ENCODE measurements at places on chromosomes 12 and 14. TPM values are rescaled to one million over a fixed set of nuclear protein-coding genes. Genes with fewer than 3 reads are reported as not detected.

- no peak for DNase-seq
Measured at GRCh38 chr14:26959972-26960660, 362.3 kb upstream of the NOVA1 start.

DNA sequence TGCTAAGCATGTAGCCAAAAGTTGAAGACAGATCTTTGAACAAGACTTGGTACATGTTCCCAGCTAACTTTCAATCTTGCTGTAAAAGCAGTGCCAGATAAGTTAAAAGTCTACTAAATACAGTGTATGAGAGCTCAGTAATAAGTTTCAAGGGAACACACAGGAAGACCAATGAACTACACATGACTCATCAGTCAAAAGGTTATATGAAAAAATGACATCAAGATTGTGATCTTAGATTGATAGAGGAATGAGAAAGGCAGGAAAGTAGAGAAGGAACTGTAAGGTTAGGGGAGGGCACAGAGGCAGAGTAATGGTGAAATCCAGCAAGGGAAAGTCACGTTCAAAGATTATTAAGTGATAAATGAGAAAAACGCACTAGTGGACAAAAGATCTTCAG is 249.9 kb upstream of the FLRT2 start:
- DNase-seq = no peak

GRCh38 chr14:61193476-61193875 is 87.7 kb downstream of the TMEM30B start:
- no peak for DNase-seq

DNA sequence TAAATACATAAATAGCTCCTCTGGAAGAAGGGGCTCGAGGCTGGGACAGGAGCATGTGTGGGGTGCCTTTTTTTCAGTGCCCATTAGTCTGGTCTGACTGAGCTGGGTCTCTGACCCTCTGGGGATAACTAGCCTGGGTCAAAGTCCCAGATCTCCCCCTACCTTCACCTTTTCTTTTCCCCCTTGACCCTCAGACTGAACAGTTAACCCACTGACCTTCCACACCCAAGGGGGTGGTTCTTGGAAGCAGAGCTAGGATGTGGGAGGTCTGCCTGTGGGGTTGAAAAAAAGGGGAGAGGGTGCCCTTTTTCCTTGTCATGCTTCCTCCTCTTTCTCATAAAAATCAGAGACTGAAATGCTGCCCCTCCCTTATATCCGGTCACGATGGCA is 925 bp upstream of the GLI1 start:
- no peak for DNase-seq

DNA sequence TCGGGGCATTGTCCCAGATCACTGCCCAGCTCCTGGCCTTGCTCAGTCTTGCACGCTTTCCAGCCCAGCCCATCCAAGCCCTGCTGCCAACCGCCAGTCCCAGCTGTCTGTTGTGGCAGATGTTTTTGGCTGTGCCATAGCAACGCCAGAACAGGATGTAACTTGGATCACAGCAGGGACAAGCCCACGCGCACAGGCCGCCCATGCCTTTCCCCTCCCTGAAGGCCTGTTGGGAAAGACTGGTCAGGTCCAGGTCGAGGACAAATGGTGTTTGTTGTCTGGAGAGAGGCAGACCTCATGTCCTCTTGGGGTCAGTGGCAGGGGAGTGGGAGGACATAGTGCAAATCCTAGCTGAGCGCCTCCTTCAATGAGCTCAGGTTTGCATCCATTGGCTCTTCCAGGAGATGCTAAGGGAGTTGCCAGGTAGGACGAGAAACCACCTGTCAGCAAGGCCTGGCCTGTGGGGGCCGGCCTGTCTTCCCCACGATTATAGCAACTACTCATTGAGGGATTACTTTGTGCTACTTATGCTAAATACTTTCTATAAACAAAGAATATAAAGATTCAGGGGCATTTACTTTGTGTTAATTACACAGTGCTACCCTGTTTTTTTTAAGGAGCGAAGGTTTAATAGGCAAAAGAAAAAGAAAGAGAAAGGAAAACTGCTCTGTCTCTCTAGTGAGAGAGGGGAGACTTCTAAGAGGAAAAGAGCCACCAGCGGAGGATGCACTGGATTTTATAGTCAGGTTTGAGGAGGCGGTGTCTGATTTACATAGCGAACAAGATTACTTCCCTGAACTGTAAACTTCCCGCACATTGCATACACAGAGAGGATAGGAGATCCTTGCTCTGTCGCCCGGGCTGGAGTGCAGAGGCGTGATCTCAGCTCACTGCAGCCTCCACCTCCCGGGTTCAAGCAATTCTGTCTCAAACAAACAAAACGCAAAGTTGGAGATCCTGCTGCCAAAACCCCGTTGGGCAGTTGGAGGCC is 42.8 kb upstream of the CORO1C start:
- no peak for DNase-seq

Gene CLEC14A
- not detected for total RNA-seq

Gene CAPZA3
- not detected for total RNA-seq

GRCh38 chr12:75585330-75585729 is 73.9 kb upstream of the KRR1 start:
- DNase-seq = no peak

Gene ZNF10
- total RNA-seq = 6.3 TPM

Gene FAM222A
- 0.52 TPM for total RNA-seq

DNA sequence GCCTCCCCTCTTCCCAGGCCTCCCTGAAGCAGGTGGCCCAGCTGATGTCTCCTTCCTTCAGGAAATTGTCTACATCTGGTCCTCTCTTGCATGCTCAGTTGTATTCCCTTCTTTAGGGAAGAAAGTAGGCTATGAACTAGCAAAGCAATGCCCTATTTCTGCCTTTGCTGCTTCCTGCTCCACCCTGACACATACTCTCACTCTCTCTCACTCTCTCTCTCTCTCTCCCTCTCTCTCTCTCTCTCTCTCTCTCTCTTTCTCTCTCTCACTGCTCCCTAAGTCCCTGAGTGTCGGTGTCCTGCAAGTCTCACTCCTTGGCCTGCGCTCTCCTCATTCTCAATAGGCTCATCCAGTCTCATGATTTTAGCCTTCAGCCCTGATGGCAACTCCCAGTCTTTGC is 19.4 kb upstream of the PARP11 start:
- DNase-seq = no peak

GRCh38 chr12:49698619-49699545 is 8.3 kb downstream of the FMNL3 start:
- peak; percentile 34 for DNase-seq

GRCh38 chr12:96359328-96359727 is 40.9 kb downstream of the CDK17 start:
- no peak for DNase-seq

Gene DIO2
- total RNA-seq = not detected

Gene RERG
- 0.17 TPM for total RNA-seq

- no peak for DNase-seq
Measured at GRCh38 chr14:54189748-54190354, 207.0 kb upstream of the CDKN3 start.

Gene ARMH4
- total RNA-seq = not detected

DNA sequence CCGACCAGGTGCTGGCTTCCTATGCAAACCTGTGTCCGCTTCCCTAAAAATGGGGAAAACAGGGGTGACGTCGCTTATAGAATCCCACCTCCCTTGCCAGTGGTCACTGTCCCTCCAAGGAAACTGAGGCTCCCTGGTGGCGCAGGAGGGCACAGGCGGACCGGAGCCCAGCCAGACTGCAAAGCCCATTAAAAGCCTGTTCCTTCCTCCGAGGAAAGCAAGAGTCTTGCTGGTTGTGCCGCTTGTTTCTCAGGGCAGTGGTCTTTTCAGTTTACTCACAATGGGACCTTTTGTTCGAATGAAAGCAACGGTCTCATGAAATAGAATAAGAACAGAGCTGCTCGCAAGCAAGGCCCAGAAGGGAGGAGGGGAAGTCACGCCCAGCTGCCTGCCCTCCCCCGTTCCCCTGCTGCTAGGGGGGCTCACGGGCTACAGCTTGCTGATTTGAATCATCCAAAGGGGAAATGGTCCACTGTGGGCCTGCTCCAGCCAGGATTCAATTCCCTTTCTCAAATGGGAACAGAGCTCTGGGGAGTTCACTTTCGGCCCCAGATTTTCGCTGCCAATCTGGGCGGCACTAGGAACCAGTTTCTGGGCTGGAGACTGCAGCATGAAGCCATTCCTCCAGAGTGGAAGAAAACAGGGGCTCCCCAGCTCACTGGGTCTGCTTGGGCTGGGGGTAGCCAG is 4.6 kb upstream of the SELPLG start:
- DNase-seq = no peak

DNA sequence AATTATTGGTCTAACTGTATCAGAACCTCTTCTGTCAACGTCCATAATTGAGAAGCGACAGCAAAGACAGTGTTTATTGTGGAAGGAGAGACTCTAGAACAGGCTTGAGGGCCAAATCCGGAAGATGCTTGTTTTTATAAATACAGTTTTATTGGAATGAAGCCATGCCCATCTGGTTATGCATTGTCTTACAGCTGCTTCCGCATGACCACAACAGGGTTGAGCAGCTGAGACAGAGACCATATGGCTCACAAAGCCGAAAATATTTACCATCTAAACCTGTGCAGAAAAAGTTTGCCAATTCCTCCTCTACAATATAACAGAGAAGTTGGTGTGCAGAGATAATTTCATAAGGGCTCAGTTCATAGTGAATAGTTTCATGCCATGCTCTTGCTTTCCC is 24.5 kb downstream of the PRKAB1 start:
- no peak for DNase-seq

GRCh38 chr14:68349900-68350629 is 442.8 kb downstream of the ZFP36L1 start:
- no peak for DNase-seq

Gene SDR9C7
- not detected for total RNA-seq

DNA sequence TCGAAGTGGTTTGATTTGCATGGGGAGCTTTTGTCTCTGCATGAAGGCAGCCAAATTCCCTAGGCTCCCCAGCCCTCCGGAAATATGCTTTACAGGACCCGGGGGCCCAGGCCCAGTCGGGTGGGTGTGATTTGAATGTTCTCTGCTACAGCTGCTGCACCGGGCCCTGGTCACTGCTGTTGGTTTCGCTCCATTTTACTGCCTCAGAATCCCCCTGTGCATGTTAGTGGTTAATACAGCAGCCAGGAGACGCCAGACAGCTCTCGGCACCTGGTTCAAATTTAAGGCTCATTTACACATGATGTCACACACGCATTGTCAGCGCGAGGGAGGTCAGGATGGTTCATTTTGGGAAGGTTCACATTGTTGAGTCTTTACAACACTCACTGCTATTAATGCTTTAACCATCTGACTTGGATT is 99.6 kb downstream of the SLC38A6 start:
- DNase-seq = no peak

DNA sequence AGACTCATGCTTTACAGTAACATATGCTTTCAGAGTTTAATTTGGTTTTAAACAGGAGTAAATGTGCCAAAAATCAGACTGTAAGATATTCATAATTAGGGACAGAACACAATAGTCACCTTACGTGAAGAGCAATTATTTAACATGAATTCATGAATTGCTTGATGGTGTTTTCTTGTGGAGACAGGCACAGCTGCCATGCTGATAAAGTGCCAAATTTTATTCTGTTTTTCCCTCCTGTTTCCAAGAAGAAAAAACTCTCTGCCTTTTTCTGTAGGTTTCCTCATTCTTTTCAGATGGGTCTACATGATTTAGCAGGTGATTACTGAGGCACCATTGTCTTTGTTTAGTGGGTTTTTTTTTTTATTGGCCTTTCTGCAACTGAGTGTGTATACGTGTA is 80.1 kb downstream of the C12orf42 start:
- no peak for DNase-seq

DNA sequence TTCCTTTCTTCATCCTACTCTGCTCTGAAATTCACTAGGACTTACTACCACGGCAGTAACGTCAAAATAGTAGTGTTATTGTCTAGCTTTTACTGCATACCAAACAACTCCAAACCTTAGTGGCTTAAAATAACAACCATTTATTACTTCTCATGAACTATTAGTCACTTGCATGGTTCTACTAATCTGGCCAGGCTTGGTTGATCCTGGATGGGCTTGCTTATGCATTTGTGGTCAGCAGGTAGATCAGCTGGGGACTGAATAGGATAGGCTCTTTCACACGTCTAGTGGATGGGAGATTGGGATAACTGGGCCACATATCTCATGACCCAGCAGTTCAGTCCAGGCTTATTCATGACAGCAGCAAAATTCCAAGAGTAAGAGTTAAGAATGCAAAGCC is 9.4 kb upstream of the SLC35F4 start:
- DNase-seq = no peak

- no peak for DNase-seq
Measured at GRCh38 chr14:50795142-50795541, 35.8 kb downstream of the NIN start.

DNA sequence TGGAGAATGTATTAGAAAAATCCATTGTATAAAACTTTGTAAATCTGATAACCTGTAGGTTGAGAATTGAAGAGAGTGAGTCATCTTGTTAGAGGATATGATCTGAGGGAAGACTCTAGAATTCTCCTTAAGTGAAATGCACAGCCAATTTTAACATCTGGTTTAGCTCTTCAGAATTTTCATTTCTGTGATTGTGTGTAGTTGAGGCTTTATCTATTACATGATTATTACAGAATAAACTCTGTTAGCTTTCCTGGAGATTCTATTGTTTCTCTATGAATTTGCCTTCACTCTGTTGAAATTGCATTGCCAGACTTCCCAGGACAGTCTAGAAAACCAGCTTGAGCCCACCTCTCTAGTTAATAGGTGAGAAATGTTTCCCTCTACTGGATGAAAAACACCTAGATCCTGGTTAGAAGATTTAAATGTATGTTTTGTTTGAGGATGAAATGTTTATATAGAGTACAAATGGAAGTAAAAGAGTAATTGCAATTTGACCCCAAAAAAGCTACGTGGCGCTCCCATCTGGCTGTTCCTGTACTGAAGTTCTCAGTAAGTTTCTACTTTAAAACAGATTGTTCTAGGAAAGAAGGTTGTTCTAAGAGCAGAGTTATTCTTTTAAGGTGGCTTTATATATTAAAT is 2.9 kb downstream of the NUDT4 start:
- no peak for DNase-seq

GRCh38 chr14:95468448-95469133 is 47.9 kb downstream of the SYNE3 start:
- DNase-seq = no peak

- no peak for DNase-seq
Measured at GRCh38 chr12:30725739-30726138, 29.0 kb downstream of the CAPRIN2 start.

Gene TBX3
- total RNA-seq = not detected

DNA sequence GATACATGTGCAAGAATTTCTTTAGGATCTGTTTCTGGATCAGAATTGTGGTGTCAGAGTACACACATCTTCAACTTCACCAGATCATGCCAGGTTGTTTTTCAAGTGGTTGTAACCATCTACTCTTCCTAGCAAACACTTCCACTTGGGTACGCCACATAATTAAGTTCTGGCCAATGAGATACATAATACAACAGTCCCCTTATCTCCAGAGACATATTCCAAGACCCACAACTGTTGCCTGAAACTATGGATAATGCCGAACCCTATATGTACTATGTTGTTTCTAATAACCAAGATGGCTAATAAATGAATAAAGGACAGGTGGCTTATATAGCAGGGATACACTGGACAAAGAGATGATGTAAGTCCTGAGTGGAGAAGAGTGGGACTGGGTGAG is 2.5 kb upstream of the CHPT1 start:
- DNase-seq = no peak

Gene CLECL1
- 1.2 TPM for total RNA-seq

Gene KRT6C
- not detected for total RNA-seq
